Occipital lobe (tissue), 3 donors: ENCODE measurements at places on chromosomes 6 and 20.

GRCh38 chr6:137661601-137662000 lies 167.4 kb upstream of the OLIG3 start:
- no peak for DNase-seq

GRCh38 chr20:44528309-44528708 lies 6.4 kb upstream of the SERINC3 start:
- no peak for DNase-seq

GRCh38 chr20:47672886-47673670 lies 112.2 kb downstream of the SULF2 start:
- no peak for DNase-seq

- DNase-seq, result no peak
Observed at GRCh38 chr20:18783385-18783959, 30.1 kb upstream of the SCP2D1 start.

DNA sequence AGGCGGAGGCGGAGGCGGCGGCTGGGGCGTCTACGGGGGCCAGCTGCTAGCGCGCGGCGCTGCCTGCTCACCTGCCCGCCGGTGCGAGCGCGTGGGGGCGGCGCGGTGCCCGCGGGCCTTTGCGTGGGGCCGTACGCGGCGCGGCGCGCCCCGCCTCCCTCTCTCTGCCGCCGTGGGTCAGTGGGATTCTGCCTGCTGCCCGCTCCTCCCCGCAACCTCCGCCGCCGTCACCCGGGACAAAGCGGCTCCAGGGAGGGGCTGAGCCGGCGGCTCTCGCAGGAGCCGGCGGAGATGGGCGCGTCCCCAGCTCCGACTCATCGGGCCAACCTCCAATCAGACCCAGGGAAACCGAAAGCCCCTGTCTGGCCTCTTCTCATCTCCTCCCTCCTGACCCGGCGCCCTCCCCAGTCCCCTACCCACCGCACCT lies at the start of gene RCAN2:
Gene RCAN2, minus strand, starts transcription at position 249 of the 427 bp plus-strand sequence.
- DNase-seq, result peak; percentile 67

DNA sequence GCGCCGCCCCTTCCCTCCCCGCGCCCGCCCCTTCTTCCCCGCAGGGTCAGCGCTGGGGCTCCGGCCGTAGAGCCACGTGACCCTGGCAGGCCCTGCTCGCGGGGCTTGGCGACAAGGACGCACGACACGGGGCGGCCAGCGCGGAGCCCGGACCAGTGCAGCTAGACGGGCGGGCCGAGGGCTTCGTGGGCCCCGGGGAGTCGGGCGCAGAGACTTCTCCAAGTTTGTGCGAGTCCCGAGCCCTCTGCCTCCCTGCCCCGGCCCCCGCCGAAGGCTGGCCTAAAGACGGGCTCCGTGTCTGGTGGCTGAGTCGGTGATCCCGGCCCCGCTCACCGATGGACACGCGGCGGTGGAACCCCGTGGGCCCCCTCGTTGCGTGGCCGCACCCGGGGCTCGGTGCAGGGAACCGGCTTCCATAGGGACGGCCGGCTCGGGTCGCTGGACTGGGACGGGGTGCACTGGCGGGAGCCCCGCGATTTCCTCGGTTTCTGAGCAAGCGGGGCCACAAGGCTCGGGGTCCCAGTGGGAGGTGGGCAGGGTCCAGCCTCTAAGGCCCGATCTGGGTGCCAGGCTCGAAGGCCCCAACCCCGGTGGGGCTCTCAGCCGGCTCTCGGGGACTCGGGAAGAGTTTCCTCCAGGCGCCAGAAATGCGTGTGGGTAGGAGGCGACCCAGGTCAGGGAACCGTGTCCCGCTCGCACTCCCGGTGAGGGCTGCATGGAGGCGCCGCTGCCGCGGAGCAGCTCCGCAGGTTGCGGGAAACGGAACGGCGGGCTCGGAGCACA lies 452 bp upstream of the GATA5 start:
- no peak for DNase-seq

- DNase-seq, result no peak
Observed at GRCh38 chr6:7176208-7176607, 68.4 kb downstream of the RREB1 start.

DNA sequence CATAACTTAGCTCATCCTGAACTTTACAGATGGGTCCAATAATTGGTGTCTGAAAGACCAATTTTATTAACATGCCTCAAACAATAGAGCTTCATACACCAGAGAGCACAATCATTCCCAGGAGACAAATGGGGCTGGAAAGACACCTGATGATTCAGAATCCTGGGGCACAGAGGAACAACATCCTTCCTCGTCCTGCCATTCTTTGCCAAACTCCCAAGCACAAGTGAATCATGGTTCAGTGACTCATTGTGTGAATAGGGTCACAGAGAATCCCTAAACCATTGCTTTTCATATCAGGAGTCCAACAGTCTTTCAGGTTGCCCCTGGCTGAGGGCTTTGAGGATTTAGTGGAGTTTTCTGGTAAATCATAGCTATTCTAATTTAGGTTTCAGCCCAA lies 266.4 kb upstream of the BMP2 start:
- no peak for DNase-seq

DNA sequence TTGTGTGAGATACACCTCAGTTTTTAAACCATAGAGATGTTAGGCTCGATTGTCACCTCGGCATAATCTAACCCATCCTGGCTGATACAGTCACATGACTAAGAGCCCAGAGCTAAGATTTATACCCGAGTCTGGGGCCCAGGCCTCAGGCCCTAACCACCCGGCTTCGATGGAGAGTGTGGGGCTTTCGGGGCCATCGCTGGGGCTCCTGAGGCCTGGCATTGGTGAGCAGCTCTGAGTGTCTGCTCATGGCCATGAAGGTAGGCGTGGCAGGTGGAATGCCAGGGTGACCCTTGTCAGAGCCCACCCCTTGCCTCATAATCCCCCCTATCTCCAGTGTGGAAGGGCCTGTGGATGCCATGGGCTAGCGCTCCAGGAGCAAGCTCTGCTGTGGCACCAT lies 164.3 kb downstream of the BMP7 start:
- DNase-seq, result no peak

GRCh38 chr6:34928220-34928619 lies 39.2 kb downstream of the ANKS1A start:
- DNase-seq, result no peak

DNA sequence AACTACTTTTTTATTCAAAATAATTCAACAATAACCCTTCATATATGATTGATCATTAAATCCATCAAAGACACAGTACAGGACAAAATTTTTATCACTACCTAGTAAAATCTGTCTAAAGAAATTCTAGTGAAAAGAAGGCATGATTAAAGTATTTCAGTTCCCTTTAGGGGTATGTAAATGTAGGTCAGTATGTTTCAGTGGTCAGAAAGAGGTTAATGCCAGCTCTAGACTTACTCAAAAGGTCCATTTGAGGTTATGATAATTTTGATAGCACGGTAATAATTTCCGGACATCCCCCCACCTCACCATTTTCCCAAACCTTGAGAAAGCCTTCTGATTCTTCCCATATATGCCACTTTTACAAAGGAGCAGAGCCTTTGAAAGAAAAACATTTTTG lies 193.5 kb upstream of the ID4 start:
- no peak for DNase-seq
